ENCODE measurements at places on chromosomes 11 and 22.

DNA sequence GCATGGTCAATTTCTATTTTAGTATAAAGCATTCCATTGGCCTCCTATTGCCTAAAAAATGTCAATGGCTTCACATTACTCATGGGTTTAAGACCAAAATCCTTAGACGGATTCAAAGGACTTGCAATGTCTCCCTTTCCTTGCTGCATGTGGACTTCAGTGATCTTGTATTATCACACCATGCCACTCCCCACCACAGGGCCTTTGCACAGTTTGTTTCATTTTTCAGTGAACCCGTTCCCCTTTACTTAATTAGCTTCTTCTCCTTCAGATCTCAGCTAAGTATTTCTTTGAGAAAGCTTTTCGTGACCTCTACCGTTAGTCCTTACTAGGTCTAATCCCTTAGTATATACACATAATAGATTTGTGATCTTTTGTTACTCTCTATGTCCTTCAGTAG is 269.7 kb downstream of the FAM76B start:
- DNase-seq: no peak

DNA sequence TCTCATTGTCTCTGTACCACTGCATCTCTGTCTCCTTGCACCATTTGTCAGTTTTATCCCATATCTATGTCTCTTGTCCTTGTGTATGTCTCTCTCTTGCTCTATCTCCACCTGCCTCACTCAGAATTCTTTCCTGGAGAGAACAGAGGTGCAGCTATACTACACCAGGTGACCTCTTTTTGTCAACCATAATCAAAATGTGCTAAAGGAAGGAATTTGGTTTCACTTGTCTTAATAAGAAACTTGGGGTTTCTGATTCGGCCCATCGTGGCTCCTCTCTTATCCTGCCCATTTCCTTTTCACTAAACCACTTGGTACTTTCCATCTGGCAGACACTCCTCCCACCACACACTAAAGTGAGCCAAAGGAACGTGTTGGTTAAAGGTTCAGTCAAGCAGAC is 2.0 kb upstream of the C11orf42 start:
- DNase-seq: no peak

- DNase-seq: peak; percentile 75
These were observed 1.6 kb downstream of the NCR3LG1 start for GRCh38 chr11:17352950-17353820.

GRCh38 chr22:40668611-40669411 is 10.5 kb upstream of the MCHR1 start:
- no peak for DNase-seq

GRCh38 chr22:21932347-21932746 is 20.3 kb downstream of the PPM1F start:
- no peak for DNase-seq

- DNase-seq: no peak
These were observed 689 bp upstream of the TMEM126A start for GRCh38 chr11:85647078-85647477.

- DNase-seq: peak; percentile 43
These were observed 16.6 kb upstream of the SPTBN2 start for GRCh38 chr11:66745356-66746235.

DNA sequence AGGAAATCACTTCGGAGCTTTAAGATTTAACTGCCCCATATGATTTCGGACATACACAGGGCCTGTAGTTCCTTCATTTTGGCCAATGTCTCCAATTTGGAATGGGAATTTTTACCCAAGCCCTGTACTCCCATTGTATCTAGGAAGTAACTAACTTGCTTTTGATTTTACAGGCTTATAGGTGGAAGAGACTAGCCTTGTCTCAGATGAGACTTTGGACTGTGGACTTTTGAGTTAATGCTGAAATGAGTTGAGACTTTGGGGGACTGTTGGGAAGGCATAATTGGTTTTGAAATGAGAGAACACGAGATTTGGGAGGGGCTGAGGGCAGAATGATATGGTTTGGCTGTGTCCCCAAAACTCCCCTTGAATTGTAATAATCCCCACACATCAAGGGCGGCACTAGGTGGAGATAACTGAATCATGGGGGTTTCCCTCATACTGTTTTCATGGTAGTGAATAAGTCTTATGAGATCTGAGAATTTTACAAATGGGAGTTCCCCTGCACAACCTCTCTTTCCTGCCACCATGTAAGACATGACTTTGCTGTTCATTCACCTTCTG is 130.5 kb downstream of the LARGE1 start:
- no peak for DNase-seq

DNA sequence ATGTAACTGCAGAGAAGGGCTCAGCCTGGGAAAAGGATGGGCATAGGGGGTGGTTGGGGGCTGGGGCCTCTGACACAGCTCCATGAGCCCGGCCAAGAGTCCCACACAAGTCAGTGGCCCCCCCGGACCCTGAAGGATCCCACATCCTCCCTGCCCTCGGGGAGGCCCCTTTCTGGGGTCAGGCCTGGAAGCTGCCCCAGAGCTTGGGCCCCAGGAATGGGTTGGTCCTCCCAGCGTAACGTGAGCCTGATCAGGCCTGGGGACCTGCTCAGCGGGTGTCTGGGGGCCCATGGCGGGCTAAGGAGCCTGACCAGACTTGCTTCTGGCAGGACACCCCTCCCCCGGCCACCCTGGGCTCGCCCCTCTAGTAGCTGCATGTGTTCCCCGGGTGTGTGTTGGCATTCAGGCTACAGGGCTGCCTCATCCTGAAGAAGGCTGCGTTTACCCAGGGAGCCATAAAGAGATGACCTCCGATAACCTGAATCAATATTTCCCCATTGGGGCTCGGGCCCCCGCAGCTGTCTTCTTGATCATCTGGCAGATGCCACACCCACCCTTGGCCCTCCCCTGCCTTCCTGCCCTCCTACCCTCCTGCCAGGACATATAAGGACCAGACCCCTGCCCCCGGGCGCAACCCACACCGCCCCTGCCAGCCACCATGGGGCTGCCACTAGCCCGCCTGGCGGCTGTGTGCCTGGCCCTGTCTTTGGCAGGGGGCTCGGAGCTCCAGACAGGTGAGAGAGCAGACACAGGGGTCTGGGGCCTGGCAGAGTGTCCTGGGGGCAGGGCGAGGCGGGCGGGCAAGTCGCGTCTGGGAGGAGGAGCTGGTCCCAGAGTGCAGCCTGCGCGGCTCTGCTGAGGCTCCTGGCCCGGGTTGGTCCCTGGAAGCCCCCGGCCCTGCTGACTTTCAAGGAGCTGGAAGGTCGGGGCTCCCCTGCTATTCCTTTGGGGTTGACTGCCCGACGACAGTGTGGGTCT is at the start of gene MUC2:
Gene MUC2 (plus strand): TSS at position 631 of the 978 bp plus-strand sequence.
- no peak for DNase-seq

GRCh38 chr11:134236834-134237556 is 12.5 kb downstream of the VPS26B start:
- DNase-seq: no peak

- no peak for DNase-seq
These were observed 6.7 kb upstream of the ANAPC15 start for GRCh38 chr11:72119198-72119597.

DNA sequence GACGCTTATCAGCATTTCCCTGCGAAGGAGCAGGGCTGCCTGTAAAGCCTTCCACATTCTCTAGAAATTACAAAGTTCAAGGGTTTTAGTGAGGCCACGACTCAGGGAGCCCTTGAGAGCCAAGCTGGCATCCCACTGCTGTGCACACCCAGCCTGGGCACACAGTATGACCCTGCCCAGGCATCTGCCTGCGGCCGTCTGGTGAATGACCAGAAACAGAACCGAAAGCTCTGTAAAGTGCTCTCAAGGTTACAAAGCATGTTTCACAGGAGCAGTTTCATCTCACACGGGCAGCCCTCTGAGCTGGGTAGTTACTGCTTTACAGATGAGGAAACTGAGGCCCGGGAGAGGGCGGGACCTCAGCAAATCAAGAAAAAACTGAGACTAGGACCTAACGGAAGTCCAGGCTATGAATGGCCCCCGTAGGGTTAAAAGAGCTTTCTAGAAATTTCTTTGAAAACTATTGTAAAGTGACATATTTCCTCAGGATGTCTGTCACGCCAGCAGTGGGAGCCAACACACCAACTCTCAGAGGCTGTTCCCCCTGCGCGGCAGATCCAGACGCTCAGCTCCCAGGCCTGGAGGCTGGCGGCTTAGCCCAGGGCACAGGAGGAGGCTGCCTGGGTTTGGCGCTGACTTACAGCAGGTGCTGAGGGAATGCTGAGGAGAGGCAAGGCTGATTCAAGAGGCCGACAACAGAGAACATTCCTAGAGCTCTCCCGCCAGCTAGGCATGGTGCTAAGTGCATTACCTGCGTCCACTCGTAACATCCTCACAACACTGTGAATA is 7.7 kb upstream of the TCF20 start:
- no peak for DNase-seq

DNA sequence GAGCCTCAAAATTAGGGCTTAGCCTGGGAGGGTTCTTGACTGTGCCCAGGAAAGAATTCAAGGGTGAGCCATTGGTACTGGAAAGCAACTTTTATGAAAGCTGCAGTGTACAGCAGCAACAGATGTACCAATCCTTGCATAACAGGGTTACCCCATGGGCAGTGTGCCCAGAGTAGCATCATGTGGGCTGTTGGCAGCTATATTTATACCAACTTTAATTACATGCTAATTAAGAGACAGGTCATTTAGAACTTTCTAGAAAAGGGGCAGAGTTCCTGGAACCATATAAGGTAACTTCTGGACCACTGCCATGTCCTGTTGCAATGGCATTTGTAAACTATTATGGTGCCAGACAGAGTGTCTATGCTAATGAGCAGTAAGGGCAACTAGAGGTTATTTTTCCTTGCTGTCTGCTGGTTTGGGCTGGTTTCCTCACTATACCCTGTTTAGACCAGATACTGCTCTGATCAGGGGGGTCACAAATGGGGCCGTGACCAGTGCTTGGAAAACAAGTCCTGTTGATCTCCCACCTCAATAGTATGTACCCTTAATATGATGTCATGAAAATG is 1120.5 kb upstream of the RAG2 start:
- DNase-seq: no peak

GRCh38 chr11:95503047-95503446 is 272.0 kb upstream of the SESN3 start:
- no peak for DNase-seq

- DNase-seq: no peak
These were observed 252.0 kb downstream of the CTTN start for GRCh38 chr11:70650075-70650909.

DNA sequence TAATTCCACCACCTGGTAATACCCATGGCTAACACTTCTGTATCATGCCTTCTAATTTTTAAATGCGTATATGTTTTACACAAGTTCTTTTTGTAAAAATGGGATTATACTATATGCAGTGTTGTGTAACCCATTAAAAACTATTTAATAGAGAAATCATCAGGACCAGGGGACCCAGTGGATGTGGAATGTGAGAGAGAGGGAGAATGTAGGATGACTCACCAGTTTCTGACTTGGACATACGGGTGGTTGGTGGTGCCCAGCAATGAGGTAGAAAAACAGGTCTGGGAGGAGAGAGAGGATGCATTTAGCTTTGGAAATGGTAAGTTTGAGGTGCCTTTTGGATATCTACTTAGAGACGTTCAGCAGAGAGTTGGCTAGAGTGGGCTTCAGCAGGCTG is 112.0 kb upstream of the TBCEL start:
- DNase-seq: no peak

- DNase-seq: no peak
These were observed 57.1 kb upstream of the HORMAD2 start for GRCh38 chr22:30023099-30023660.

DNA sequence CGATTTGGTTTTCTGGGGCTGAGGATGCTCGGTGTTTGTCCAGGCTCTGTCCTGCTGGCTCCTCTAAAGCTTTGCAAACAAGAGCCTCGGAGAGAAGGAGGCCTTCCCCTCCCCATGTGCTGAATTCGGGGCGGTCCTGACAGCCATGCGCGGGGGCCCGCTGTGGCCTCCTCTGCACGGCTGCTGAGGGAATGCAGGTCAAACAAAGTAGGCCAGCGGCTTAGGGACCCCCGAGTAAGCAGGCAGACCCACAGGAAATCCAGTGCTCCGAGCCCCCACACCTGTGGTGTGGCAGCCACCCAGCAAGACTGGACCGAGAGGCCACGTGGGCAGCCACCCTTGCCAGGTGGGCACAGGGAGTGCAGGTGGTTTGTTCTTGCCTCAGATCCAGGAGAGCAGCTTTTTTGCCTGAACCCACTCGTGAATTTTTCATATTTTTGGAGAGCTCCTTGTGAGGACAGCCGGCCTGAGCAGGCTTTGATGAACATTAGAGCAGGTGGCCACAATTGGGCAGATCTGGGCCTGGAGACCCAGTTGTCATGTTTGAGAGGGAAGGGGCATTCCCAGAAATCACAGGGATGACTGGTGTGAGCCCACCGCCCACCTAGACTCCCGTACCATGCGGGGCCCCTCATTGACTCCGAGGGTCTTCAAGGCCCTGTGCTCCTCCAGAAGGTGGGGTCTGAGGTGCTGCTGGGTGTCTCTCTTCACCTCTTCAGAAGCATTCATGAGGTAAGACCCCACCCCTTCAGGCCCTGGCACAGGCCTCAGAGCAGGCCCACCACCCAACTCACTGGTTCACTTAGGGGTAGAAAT is 43.0 kb upstream of the KCNQ1OT1 start:
- no peak for DNase-seq

DNA sequence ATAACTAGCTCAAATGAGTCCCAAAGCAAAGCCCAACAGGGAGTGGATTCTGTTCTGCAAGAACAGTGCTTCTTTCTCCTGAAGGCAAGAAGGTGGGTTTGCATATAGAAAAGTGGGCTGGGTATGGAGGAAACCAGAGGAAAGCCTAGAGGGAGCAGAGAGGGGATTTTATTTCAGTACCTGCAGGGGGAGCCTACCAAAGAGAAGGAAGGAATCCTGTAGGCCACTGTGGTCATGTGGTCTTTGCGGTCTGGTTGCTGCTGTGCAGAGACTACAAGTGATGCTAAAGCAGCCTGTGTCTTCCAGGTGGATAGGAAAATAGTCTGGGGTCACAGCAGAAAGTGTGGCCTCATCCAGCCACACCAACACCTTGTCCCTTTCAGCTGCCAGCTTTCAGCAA is 33.2 kb upstream of the ZBTB16 start:
- DNase-seq: no peak

GRCh38 chr11:115334932-115335788 is 169.1 kb downstream of the CADM1 start:
- no peak for DNase-seq

DNA sequence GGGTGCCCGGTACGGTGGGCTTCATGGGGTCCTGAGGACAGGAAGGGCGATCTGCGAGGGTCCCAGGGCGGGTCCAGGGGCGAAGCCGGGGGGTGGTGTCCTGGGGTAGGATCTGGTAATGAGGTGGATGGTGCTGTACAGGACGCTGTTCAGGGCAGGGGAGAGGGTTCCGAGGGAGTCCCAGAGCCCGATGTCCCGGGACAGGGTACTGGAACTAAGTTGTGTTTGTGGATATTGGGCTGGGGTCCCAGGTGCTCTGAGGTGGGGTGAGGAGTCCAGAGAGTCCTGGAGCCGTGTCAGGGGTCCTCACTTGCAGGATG is 426 bp downstream of the LZTR1 start:
- DNase-seq: no peak

- no peak for DNase-seq
These were observed 53.3 kb downstream of the PANX1 start for GRCh38 chr11:94181943-94182342.

Measured in NCI-H187 (cell line).